M059J (cell line): ENCODE measurements at places on chromosomes 7 and 10.
A peak's percentile ranks its signal among the peaks of the same experiment; 100 is the strongest.

GRCh38 chr10:72611783-72612182, 14.1 kb downstream of the MICU1 start:
- no peak for DNase-seq

- no peak for DNase-seq
These were observed 110.0 kb downstream of the EMX2 start for GRCh38 chr10:117652228-117653169.

DNA sequence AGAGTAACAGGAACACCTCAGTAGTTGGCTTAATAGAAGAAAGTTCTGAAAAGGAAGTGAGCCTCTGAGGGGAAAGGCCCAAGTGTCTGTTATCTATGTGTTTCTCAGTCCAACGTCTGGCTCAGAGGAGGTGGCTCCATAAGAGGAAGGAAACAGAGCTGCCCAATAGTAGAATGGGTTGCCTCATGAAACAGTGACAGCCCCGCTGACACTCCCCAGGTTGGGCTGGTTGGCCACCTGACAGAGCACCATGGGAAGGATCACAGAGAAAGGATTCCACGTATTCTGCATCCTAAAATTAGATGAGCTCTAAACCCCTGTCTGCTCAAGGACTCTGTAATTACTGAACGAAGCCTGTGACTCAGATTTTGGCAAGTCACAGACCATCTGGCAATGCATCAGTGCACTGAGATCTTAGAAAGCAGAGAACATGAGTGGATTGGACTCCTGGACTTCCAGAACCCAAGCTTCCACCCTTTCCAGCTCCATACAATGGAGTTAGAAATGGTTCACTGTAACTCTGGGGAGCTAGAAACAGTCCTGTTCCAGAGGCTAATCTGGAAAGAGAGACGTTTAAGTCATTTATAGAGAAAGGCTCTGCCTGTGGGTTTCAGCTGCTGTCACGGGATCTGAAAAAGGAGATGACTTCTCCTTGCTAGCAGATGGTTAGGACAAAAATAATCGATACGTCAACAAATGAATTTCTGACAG, 2.9 kb downstream of the PKD2L1 start:
- no peak for DNase-seq

DNA sequence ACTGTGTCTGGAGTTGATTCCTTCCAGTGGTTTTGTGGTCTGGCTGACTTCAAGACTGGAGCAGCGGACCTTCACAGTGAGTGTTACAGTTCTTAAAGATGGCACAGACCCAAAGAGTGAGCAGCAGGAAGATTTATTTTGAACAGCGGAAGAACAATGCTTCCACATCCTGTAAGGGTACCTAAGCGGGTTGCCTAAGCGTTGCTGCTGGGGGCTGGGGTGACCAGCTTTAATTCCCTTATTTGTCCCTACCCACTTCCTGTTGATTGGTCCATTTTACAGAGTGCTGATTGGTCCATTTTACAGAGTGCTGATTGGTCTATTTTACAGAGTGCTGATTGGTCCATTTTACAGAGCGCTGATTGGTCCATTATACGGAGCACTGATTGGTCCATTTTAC, 13.2 kb downstream of the AKR1B15 start:
- peak; percentile 98 for DNase-seq

- DNase-seq, result peak; percentile 93
These were observed 19.4 kb downstream of the COPG2 start for GRCh38 chr7:130649004-130649790.

GRCh38 chr7:28155019-28155660, 25.5 kb downstream of the JAZF1 start:
- DNase-seq, result no peak

DNA sequence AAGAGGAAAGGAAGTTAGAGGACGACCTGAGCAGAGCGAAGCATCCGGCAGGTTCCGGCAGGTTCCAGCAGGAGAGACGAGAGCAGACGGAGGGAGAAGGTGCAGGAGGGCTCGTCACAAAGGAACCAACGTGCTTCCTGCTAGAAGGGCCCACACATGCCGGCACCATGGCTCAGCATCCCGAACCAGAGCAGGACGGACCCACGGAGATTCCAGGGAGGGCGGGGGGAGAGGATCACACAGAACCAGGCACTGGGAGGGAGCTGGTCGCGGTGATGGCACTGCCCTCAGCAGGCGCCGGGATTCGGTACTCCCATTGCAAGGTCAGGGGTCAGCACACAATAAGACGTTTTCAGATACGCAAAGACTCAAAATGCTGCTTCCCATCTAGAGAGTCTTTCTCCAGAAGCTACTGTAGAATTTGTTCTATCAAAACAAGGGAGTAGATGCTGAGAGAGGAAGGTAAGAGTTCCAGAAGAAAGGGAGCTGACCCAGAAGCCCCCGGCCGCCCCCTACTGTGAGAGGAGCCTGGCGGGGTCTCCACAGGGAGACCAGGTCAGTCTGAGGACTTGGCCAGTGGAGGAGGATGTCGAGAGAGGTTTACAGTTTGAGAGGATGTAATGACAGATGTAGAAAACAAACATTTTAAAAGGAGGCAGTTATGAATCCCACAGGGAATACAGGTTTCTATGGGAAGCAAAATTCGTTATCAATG, 23.6 kb upstream of the PWWP2B start:
- no peak for DNase-seq

DNA sequence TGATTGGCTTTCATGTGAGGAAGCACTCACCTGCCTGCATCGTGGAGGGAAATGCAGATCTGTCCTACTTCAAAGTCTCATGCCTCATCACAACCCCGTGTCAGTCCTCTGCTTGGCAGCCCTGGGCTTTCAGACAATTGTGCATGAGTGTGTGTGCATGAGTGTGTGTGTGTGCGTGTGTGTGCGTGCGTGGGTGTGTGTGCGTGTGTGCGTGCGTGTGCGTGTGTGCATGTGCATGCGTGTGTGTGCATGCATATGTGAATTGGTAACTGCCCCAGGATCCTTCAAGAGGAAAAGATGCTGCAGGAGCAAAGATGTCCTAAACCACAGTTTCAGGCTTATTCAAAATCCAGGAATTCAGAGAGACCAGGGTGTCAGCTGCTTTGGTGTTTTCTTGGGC, 71.3 kb downstream of the LANCL2 start:
- no peak for DNase-seq

GRCh38 chr7:27203365-27203953, 3.6 kb upstream of the HOXA13 start:
- DNase-seq, result no peak

GRCh38 chr10:26857991-26858706, 2.6 kb downstream of the ABI1 start:
- DNase-seq, result no peak

DNA sequence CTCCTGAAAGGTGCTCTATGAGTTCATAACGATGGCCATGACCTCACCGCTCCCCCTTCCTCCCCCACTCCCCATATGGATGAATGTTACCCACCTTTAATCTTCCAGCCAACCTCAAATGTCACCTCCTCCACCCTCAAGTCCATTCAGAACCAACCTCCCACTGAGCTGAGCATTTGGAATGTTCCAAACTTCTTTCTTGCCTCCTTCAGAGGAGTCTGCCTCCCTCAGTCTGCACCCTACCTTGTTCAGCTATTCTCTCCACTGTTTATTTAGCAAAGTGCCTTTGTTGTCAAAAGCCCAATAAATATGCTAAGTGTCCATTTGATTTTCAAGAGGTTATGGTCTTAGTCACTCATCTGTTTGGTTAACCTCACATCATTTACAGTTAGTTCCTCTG, 22.9 kb upstream of the MTPAP start:
- DNase-seq, result peak; percentile 59

DNA sequence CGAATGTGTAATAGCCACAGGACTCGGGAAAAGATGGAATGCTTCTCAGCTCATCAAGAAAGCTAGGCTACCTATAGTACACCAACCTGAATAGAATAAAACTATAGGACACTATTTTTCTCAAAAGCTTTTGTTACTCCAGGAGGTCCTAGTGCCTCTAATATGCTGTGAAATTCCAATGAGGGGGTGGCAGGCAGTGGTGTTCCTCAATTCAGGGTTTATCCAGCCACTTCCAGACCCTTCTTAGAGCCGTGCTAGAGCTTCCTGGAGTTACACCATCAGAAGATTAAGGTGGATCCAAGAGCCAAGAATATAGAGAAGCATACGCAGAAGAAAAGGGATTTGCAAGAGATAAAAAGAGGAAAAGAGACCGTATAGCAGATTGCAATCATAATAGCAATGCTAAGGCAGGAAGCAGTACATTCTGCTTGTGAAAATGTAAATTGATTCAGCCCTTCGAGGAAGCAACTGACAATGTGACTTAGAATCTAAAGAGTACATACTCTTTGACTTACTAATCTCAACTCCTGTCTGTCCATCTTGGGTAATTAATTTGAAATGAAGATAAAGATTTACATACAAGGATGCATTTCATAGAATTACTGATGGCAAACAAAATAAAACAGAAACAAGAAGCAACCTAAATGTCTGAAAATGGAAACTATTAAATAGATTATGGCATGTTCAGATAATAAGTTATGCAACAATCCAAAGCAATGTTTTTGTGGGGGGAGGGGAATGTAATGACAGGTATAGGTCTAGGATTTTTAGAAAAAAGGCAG, 2.1 kb downstream of the ST8SIA6 start:
- no peak for DNase-seq

DNA sequence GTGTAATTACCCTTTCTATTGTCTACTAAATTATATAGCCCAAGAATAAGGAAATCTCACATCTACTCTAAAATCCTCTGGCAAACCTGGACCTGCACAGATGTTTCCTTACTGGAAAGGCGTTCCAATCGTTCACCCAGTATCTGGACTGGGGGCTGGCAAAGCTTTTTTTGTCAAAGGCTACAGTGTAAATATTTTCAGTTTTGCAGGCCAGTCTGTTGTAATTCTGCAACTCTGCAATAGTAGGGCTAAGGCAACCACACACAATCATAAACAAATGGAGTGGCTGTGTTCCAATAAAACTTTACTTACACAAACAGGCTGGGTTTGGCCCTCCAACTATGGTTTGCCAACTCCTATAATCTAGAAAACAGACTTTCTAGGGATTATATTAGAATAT, 56.2 kb downstream of the GLI3 start:
- peak; percentile 38 for DNase-seq

DNA sequence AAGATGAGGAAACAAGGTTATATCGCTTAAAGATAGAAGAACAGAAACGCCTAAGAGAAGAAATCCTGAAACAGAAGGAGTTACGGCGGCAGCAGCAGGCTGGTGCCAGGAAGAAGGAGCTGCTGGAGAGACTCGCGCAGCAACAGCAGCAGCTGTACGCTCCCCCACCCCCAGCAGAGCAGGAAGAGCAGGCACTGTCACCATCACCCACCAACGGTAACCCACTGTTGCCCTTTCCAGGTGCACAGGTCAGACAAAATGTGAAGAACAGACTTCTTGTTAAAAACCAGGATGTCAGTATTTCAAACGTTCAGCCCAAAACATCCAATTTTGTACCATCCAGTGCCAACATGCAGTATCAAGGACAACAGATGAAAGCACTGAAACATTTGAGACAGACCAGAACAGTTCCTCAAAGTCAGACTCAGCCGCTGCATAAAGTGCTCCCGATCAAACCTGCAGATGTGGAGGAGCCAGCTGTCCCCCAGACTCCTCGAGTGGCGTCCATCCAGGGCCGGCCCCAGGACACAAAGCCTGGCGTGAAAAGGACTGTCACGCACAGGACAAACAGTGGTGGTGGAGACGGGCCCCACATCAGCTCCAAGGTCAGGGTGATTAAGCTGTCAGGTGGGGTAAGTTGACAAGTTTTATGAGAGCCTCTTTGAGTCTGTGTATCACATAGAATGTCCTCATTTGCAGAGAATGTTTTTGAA, 67.1 kb downstream of the SHH start:
- DNase-seq, result no peak

- peak; percentile 36 for DNase-seq
These were observed 37.1 kb downstream of the SMURF1 start for GRCh38 chr7:99106821-99107241.

GRCh38 chr7:2024567-2024918, 208.2 kb downstream of the MAD1L1 start:
- DNase-seq, result no peak

- DNase-seq, result peak; percentile 26
These were observed 214.4 kb upstream of the KIAA1217 start for GRCh38 chr10:23994459-23995046.

- no peak for DNase-seq
These were observed 13.4 kb upstream of the WDFY4 start for GRCh38 chr10:48670978-48671913.

DNA sequence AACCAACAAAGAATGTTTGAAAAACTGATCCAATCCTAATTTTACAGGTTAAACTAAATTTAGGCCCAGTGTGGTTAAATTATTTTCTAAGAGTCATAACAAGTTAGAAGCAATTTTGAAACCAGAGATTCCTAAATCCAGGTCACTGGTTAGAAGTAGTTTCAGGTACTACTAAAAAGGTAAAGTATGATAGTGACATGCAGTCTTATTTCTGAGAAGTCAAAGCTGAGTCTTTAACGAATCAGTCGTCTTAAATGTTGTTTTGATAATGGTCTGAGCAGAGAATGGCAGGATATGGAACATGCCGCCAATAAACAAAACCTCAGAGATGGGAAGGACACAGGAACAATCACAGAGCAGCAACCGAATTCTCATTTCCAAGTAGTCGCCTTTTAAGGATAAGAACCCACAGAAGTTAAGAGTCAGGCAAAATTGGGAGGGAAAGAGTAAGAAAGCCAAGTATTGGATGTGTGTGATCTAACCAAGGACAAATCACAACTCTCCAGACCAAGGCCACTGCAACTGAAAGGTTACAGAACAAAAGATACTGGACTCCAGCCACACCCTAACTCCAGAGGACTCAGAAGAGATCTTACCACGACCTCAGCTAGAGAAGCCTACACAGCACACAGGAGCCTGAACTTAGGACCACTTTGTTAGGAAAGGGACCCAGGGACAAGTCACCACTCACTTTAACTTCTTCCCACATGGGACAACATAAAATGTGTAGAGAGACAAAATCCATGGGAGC, 19.7 kb downstream of the TMEM243 start:
- DNase-seq, result no peak

DNA sequence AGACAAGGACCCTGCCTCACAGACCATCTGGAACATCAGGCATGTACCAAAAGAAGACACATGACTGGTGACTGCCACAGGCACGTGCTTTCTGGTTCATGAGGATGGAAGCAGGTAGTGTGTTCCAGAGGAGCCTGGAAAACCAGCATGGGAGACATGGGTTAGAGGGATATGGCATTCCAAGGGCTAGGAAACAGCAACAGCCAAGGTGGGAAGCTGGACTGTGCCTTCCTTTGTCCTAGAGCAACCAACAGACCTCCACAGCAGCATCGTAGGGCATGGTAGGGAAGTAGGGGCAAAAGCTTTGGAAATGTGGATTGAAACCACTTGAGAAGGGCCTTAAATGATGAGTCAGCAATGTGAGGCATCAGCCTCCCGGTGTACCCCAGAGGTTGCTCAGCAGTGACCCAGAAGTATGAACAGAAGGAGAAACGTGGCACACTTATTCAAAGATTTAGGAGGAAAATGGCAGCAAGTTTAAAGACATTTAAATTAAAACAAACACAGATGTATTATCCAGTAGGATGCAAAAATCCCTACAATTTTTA, 51.0 kb downstream of the PRLHR start:
- DNase-seq, result no peak

- peak; percentile 11 for DNase-seq
These were observed 123.3 kb downstream of the MICU1 start for GRCh38 chr10:72502581-72502980.
